Caudate nucleus (tissue), 63 donors: ENCODE measurements at places on chromosomes 7 and 10.

GRCh38 chr7:45710271-45711160 is 136.3 kb downstream of the ADCY1 start:
- no peak for DNase-seq

DNA sequence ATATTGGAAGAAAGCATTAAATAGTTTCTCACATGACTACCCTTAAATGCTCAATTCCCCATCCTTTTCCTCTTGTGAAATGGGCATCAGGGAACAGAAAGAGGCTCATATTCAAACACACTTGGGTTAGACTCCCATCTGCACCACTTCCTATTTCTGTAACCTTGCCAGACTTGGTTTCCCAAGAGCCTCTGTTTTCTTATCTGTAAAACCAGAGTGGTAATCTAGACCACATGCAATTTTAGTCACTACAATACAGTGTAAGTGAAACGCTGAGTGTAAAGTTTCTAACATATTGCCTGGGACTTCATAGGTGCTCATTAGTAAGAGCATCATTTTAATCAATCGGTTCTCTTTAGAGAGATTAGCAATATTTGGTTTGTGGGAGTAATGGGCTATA is 136.3 kb downstream of the SORCS1 start:
- no peak for DNase-seq

- no peak for DNase-seq
These were observed 13.2 kb downstream of the HDAC9 start for GRCh38 chr7:18508443-18509427.

DNA sequence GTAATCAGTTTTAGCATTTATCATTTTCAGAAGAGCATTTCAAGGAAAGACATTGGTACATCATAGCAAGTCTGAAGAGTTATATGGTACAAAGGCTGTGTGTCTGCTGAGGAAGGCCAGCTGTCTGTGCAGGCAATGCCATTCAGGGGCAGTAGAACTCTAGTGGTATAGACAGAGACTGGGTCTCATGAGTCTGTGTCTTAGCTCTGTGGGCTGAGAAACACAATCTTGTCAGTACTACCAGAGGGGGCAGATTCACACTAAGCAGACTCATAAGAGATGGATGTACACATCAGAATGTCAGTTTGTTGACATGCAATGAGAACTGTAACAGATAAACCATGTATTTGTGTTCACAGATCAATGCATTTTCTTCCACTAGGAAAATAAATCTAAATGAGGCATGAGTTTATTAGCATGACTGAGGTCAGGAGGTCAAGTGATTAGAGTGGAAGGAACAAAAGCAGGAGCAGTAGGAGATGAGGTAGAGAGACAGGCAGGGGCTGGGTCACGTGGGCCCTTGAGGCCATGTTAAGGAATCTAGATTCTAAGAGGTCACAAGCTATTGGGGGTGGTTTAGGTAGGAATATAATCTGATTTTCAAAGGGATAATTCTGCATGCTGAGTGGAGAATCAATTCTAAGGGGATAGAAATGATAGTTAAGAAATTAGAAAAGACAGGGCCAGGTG is 7.5 kb upstream of the GGCT start:
- DNase-seq, result no peak

DNA sequence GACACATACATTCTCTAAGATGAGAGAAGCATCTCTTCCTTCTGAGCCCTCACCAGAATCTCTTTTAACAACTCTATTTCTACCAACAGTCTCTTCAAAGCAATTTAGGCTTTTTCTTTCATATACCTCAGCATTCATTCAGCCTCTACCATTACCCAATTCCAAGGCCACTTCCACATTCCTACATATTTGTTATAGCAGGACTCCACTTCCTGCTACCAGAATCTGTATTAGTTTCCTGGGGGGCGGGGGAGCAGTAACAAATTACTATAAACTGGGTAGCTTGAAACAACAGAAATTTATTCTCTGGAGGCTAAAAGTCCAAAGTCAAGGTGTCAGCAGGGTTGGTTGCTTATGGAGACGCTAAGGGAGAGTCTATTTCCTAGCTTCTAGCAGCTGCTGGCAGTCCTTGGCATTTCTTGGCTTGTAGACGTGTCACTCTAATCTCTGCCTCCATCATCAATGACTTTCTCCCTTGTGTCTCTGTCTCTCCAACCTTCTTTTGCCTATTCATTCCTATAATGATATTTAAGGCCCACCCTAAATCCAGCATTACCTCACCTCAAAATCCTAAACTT is 7.4 kb downstream of the PRPS1L1 start:
- DNase-seq, result no peak

DNA sequence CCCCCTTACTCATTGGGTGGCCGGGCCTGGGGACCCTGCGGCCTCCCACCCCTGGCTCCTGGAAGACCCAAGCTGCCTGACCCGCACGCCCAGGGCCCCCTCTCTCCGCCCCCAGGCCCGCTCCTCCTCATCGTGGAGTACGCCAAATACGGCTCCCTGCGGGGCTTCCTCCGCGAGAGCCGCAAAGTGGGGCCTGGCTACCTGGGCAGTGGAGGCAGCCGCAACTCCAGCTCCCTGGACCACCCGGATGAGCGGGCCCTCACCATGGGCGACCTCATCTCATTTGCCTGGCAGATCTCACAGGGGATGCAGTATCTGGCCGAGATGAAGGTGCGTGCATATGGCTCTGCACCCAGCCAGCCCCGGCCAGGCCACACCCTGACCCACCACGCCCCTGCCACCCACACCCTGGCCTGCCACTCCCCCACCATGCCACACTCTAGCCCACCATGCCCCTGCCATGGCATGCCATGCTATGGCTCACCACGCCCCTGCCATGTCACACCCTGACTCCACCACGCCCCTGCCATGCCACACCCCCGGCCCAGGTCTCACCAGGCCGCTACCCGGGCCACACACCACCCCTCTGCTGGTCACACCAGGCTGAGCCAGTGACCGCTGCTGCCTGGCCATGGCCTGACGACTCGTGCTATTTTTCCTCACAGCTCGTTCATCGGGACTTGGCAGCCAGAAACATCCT is 18.7 kb upstream of the CSGALNACT2 start:
- no peak for DNase-seq

DNA sequence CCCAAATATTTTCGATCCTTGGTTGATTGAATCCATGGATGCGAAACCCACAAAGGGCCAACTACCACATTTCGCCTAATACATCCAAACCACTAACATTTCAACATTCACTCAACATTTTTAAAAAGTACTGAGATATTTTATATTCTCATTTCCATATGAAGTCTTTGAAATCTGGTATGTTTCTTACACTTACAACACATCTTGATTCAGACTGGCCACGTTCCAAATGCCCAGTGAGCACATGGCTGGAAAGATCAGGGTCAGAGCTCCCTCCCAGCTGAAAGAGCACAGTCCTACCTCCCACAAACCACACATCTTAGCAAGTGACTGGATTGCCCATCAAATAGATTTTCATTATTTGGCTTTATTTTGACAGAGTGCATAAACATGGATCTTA is 18.9 kb downstream of the NCAPG2 start:
- DNase-seq, result no peak

- no peak for DNase-seq
These were observed 4.1 kb downstream of the IMPDH1 start for GRCh38 chr7:128405471-128406313.

DNA sequence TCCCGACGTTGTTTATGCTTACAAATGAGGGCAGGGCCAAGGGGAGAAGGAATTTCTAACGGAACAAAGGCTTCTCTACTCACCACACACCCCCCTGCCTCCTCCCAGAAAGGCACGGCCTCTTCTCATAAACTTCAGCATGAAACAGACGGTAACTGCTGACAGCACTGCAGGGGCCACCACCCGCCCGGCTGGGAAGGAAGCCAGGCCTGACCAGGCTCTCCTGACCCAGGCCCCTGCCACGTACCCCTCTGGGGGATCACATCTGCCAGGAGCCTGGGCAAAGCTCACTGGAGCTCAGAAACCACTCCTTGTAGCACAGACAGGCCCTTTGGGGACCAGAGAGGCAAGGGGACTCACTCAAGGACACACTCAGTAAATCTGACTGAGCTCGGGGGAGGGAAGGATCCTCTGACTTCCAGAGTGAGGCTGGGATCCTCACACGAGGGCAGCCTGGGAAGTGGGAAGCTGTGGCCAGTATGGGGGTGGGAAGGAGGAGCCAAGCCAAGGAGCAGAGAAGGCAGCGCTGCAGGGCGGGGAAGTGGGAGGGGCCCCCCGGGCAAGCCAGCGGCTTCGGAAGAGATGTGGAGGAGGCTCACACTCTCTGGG is 46.1 kb downstream of the ZCCHC24 start:
- DNase-seq, result no peak

- DNase-seq, result no peak
These were observed 122.3 kb downstream of the SGMS1 start for GRCh38 chr10:50501478-50501877.

DNA sequence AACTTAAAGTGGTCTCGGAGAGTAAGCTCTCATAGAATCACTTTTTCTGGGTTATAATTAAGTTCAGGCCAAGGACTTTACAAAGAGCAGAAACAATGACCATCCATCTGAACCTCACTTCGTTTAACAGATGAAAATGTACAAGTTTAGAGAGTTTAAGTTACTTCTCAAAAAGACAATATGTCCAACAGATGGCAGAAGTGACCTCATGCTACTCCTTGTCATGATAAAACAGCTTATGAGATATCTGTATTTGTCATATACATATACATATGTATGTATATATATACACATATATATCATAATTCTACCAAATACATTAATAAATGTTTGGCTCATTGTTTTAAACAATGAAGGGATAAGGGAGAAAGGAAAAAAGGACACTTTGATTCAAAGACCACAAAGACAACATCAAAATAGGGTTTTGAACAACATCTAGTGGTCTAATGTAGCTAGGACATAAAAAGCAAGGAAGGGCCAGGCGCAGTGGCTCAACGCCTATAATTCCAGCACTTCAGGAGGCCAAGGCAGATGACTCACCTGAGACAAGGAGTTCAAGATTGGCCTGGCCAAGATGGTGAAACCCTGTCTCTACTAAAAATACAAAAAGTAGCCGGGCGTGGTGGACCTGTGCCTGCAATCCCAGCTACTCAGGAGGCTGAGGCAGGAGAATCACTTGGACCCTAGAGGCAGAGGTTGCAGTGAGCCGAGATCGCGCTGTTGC is 17.8 kb downstream of the NAPEPLD start:
- no peak for DNase-seq

DNA sequence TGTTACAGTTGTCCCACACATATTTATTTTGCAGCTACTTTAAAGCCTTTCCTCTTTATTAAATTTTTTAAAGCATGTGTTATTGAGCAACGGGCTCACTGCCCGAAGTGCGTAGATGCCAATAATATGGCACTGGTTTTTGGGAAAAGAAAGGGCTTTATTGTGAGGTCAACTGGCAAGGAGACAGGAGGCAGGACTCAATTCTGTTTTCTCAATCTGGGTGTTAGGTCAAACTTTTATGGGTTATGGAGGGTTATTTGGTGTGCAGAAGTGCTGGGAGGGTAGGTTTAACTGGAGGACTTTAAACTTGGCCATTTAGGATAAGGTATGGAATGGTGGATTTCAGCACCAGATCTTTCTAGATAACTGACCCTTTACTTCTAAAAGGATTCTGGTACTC is 183.6 kb downstream of the LRRC4 start:
- DNase-seq, result no peak

DNA sequence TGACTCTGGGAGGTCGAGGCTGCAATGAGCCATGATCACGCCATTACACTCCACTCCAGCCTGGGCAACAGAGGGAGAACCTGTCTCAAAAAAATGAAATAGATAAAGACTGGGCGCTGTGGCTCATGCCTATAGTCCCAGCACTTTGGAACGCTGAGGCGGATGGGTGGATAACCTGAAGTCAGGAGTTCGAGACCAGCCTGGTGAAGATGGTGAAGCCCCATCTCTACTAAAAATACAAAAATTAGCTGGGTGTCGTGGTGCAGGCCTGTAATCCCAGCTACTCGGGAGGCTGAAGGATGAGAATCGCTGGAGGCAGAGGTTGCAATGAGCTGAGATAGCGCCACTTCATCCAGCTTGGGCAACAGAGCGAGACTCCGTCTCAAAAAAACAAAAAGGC is 1.1 kb upstream of the DDX21 start:
- DNase-seq, result no peak

DNA sequence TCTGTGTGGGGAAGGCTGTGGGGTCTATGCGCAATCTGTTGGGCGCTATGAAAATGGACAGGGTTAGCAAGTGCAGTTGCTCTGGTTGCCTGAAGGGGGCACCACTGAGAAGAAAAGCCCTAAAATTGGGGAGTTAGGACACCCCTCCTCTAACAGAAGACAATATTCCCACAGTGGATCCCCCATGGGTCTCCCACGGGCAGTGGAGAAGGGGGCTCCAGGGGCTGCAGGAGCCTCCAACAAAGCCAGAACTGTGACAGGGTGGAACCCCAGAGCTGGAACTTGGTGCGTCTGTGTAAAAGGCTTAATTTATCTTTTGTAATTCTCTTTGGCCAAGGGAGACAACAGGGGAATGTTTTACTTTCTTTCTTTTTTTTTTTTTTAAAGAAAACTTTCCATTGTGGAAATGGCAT is 12.5 kb upstream of the COL13A1 start:
- no peak for DNase-seq

- DNase-seq, result no peak
These were observed 28.3 kb downstream of the PTPRN2 start for GRCh38 chr7:158559356-158559755.

DNA sequence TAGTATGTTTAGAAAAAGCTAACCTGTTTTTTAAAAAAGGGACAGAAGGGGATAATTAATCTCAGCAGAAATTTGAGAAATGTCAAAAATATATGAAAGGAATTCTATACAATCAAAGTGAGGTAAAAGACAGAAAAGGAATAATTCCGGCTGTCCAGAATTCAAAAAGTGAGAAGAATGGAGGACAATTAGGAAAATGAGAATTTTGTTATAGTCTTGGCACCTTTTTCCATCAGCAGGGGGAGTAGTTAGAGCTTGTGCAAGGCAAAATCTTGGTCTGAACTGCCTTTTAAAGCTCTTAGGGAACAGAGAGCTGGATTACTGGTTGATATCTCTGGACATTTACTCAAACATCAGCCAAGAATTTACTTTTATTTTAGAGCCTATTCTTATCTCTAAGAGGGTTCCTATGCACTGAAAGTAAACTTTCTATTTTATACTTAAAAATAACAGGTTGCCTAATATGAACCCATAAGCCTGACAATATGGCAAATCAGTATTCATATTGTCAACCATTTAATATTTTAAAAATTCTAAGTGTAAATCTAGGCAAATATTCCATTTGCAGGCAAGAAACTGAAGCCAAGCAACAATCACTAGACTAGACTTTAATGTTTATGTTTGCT is 185.6 kb downstream of the ANK3 start:
- DNase-seq, result no peak

GRCh38 chr10:104767745-104768144 is 126.7 kb downstream of the SORCS3 start:
- no peak for DNase-seq
